NCI-H187 (cell line): ENCODE measurements at places on chromosomes 2 and 18.

- no peak for DNase-seq
These were observed 1.5 kb upstream of the DGUOK start for GRCh38 chr2:73925033-73925704.

DNA sequence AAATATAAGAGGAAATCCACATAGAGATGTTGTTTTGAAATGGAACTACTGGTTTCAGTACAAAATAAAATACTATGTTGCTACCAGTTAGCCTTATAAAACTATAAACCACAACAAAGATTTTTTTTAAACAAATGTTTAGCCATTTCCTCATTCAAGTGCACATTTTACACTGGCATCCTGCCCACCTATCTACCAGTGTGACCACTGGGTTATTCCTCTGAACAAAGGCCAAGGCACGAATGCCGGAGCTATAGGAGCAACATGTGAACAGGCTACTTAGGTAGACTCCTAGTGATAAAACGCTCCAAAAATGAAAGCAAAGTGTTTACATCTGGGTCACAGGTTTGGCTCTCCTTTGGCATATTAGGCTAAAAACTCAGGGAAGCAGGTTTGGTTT, 31.8 kb upstream of the SULT1C4 start:
- DNase-seq: no peak

DNA sequence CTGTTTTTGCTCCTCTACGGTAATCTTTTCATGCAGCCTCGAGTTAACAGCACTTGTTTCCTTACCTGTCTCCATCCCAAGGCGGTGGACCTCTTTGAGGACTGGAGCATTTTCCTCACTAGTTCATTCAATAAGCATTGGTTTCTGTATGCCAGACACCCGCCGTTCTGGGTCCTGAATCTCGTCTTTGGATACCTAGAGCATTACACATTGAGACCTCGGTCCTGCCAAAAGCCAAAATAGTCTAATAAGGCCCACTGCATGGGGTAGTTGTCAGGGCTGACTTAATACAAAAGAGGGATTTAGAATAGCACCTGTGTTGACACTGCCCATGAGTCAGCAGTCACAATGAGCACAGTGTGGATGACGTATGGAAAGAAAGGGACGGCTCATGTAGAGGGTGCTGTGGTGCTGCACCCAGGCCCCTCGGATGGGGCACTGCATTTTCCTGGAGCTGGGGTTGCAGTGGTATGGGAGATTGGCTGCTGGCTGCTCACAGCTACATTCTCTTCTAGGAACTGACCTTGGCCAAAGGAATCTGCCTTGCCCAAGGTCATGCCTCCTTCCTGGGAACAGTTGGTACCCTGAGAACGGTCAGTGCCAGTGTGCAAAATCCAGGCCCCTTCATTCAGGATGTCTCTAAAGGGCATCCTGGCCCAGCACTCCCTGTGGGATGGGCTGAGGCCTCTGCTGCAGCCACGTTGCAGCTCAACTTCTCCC, 126.9 kb upstream of the NCK2 start:
- DNase-seq: no peak

GRCh38 chr2:64516651-64517510, 7.2 kb upstream of the AFTPH start:
- DNase-seq: no peak

DNA sequence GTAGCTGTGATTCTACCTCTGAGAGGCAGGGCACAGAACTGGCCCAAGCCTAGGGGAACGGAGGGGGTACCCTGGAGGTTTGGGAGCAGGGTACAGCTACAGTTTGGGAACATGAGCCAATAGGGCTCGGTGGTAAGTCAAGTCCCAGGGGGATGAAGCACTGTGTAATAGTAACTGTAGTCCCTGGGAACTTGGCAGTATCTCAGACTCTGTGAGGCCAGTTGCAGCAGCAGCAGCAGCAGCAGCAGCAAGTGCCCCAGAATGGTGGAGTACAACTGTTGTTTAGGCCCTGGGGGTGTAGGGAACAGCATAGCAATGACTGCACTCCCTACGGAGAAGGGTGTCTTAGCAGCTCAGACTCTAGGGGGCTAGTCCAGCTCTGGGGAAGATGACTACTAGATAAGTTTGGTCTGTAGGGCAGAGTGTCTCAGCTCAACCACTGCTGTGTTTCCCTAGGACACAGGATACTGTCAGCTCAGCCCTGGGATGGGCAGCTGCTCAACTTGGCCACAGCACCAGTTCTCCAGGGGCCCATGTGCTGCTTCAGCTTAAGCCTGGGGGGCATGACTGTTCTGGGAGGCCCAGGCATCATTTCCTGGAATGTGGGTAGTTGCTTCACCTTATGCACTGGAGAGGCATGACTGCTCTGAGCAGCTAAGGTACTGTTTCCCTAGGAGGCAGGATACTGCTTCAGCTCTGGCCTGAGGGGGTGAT, 20.5 kb downstream of the CARF start:
- DNase-seq: no peak

- DNase-seq: no peak
These were observed 57.0 kb downstream of the PPP4R1 start for GRCh38 chr18:9557250-9557943.

GRCh38 chr2:147098940-147099339, 745.9 kb upstream of the ACVR2A start:
- DNase-seq: no peak

DNA sequence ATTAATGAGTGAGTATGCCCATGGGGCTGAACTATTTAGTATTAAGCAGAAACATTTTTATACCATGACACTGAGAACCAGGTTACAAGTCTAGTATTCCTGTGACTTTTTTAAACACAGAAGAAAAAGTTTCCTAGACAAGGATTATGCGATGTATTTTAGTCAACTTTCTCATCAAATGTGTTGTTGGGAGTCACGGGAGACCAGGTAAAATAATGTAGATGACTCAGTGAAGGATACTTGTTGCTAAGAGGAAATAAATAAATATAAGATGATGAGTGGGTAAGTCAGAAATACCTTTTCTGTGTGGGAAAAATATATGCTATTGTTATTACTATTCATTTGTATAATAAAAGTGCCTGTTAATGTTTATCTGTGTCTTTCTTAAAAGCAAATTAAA, 23.4 kb downstream of the MBD5 start:
- no peak for DNase-seq

DNA sequence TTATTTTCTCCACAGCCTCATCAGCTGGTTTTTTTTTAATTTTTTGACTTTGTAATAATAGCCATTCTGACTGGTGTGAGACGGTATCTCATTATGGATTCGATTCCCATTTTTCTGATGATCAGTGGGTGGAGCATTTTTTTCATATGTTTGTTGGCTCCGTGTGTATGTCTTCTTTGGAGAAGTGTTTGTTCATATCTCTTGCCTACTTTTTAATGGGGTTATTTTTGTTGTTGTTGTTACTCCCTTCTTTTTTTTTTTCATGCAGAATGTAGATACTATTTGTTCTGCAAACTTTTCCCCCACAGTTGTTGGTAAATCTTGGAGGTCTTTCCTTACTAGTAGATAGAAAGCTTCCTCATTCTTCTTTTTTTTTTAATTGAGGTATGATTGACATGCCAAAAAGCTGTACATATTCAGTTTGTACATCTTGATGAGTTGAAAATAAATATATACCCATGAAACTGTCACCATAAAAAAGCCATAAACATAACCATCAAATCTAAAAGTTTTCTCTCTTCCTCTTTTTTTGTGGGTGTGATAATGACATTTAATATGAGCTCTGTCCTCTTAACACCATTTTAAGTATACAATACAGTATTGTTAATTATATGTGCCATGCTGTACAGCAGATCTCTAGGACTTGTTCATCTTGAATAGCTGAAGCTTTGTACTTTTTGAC, 21.8 kb upstream of the NT5DC4 start:
- DNase-seq: no peak

- no peak for DNase-seq
These were observed 7.1 kb downstream of the DSG1 start for GRCh38 chr18:31325051-31325450.

DNA sequence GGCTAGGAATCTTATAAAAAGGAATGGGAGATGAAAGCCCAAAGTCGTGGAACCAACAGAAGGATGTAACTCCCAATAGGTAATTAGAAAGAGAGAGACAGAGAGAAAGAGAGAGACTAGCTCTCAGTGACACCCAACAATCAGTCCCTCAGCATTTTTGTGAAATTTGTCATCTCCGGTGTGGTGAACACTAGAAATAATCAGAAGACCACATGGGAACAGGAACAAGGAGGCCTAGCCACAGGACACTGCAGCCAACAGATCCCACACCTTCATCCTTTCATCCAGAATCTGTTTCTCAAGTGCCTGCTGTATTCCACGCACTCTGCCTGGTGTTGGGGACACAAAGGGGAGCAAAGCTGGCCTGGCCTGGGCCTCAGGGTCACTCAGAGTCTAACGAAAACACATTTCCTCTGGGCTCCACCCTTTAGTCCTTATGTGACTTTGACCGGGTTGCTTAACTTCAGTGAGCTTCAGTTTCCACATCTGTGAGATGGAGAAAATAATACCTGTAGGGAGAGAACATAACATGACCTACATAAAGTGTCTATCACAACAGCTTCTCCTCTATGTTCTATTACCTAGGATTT, 53.1 kb downstream of the EHD3 start:
- DNase-seq: no peak

- DNase-seq: no peak
These were observed 796 bp downstream of the MYO1B start for GRCh38 chr2:191245869-191246531.

DNA sequence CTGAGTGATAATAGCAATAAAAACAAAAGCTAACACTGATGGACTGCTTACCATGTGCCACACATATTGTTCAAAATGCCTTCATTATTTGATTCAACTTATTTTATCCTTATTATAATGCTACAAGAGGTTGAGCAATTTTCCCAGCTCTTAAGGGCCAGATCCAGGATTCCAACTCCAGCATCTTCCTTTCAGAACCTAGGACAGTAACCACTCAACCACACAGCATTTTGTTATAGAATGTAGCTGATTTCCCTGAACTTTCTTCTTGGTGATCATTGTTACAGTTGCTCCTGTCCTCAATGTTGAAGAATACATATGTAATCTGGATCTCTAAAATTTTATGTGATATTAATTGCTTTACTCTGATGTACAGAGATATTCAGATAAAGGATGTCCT, 341.7 kb downstream of the PIK3C3 start:
- no peak for DNase-seq

DNA sequence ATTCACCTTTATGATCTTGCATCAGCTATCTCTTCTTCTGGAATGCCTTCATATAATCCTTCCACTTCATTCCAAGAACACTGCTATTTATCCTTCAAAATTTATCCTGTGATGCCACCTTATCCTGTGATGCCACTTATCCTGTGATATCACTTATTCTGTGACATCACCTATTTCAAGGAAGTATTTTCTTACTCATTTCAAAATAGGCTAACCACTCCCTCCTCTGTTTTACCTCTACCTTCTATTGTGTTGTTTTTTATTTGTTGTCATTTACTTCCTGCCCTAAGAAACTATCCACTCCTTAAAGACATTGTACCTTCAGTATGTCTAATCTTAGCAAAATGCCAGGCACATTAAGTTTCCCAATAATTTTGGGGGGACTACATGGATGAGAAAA, 38.8 kb downstream of the CD226 start:
- DNase-seq: no peak

GRCh38 chr2:193584522-193584938, 1389.8 kb upstream of the TMEFF2 start:
- DNase-seq: no peak

- DNase-seq: peak; percentile 85
These were observed at the start of gene KCNK3 for GRCh38 chr2:26692279-26692896. Gene KCNK3, plus strand, starts transcription at chr2:26692722. Its CDS starts 154 bp downstream, at chr2:26692876.

DNA sequence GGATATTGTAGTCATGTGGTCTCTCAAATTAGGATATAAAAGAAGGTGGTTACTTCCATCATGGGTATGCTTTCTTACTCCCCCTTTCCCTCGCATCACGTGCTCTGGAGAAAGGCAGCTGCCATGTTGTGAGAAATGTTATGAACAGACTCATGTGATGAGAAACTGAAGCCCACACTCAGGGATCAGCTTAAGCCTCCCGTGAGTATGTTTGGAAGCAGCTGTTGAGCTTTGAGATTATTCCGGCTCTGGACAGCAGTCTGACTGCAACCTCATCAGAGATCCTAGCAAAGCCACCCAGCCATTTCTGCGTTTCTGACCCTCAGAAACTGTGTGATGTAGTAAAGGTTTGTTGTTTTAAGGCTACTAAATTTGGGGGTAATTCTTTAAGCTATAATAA, 700.1 kb downstream of the ADCYAP1 start:
- no peak for DNase-seq

DNA sequence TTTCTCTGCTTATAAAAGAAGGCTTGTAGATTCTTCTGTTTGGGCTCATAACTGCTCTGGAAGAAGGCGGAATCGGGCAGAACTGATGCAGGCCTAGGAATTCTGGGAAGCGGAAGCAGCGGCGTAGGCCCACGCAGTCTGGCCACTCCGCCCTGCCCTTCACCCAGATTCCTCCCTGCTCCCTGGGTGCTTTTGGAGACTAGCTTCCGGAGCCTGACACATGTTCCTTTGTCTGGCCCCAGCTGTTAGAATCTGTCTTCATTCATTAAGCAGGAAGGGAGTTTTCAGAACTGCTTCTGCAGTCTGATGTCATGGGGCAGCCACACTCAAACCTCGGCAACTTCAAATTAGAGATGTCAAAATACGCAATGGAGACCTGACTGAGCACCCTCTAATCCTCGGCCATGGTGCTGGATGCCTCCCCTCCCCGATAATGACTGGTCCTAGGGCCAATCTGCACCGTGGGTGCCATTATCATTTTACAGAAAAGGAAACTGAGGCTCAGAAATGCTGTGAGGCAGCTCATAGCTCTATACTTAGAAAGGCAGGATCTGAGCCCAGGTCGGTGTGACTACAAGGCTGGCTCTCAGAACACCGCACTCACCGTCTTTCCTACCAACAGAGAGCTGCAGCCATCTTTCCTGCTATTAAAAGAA, 275.7 kb downstream of the MYCN start:
- DNase-seq: no peak

- DNase-seq: no peak
These were observed 12.7 kb downstream of the CYTIP start for GRCh38 chr2:157431176-157431575.

DNA sequence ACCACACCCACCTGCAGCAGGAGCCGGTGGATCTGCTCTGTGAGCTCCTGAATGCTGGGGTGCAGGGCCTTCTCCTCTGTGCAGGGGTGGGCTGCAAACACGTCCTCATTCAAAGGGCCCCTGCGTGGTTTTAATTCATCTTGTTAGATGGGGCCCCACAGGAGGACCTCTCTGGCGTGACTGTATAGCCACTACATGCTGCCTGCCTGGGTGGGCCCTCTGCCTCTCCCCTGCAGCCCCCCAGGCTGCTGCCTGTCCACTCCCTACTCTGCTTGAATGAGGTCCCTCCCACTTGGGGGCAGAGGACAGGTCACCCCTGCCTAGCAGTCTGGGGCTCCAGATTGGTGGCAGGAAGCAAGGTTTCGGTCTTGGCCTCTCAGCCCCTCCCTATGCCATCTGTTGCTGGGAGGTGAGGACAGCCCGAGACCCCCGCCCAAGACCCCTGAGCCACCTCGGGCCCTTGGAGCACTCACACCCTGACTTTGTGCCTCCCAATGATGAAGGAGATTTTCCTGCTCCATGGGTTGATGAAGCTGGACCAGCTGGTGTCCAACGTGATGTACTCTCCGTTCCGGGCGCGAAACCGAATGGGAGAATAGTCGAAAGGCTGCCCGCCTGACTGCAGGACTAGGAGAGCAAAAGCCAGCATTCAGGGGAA, 22.0 kb upstream of the HES6 start:
- no peak for DNase-seq
